Natural killer cell (primary cell): ENCODE measurements at places on chromosomes 7 and 10. TPM values are rescaled to one million over a fixed set of nuclear protein-coding genes. Genes with fewer than 3 reads are reported as not detected.

CYP2C19 gene
- not detected for total RNA-seq

HGF gene
- total RNA-seq: 0.43 TPM

GRCh38 chr7:98211676-98212531 lies 665 bp downstream of the BHLHA15 start:
- no peak for DNase-seq
- no peak overlapping the region for H3K27ac ChIP-seq
- H3K4me1 ChIP-seq: peaks cover 10% of the 10 kb centered on the region
- H3K27me3 ChIP-seq: peaks cover 6% of the 10 kb centered on the region
- peaks cover 4% of the 10 kb centered on the region for H3K36me3 ChIP-seq

DNA sequence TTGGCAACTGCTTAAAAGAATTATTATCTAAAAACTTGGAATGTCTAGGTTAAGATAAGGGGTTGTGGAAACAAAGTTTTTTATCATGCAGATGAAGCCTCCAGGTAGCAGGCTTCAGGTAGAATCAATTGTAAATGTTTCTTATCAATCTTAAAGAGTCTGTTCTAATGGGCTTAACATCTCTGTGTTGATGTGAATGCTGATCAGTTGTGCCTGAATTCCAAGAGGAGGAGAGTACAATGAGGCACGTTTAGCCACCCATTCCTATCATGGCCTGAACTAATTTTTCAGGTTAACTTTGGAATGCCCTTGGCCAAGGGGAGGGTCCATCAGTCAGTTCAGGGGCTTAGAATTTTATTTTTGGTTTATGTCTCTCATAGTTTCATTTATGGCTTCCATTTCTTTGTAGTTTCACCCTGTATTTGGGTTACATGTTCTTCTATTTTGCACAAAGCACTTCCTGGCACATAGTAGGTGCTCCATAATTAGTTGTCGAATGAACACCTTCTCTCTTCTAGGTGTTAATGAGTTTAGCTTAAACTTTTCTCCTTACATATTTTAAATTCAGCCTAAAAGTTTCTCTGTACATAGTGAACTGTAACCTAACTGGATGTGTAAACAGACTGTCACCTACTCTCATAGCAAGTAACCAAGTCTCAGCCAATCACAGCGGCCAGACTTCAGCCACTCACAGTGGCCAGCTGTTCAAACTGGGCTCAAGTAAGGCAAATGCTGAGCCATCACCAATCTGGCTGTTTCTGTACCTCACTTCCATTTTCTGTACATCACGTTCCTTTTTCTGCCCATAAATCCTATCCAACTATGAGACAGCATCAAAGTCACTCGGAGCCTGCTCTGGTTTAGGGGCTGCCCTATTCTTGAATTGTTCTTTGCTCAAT lies 34.7 kb downstream of the ALOX5 start:
- H3K27ac ChIP-seq: no peak overlapping the region
- no peaks in the 10 kb centered on the region for H3K27me3 ChIP-seq
- peaks cover 2% of the 10 kb centered on the region for H3K36me3 ChIP-seq
- no peaks in the 10 kb centered on the region for H3K4me1 ChIP-seq
- H3K4me3 ChIP-seq: no peak overlapping the region

PAPOLB gene
- total RNA-seq: 0.36 TPM

DNA sequence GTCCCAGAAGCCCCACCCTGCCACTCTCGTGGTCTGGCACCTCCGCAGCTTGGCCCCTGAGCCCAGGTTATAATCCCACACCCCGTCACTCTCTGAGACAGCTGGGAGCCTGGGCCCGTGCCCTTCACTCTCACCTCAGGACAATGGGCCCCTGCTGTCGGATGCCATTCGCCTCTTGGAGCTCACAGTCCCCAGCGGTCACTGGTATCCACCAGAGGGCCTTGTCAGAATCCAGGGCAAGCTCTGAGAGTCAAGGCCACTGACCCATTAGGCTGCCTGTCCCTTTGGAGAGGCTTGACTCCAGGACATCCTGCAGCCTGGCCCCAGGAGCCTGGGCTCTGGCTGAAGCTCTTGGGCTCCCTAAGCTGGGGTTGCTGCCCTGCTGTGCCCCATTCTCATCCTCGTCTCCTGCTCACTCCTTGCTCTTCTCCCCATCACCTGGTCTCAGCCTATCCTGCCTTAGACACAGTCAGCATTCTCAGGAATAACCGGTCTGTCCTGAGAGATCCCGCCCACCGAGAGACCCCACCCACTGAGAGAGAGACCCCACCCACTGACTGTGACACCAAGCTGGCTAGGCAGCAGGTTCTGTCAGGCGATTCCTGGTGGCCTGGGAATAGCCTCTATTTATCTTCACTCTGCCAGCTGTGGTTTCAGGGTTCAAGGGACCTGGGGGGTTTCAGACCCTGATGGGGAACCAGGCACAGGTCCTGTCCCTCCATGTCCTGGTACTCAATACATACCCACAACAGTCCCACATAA lies 27.7 kb downstream of the CPXM2 start:
- no peak for DNase-seq
- no peaks in the 10 kb centered on the region for H3K27me3 ChIP-seq
- no peak overlapping the region for H3K4me3 ChIP-seq
- no peak overlapping the region for H3K27ac ChIP-seq

IFIT2 gene
- 103 TPM for total RNA-seq

MUC3A gene
- not detected for total RNA-seq

GRCh38 chr10:75602341-75602740 lies 170.9 kb downstream of the LRMDA start:
- H3K4me3 ChIP-seq: no peak overlapping the region
- no peak for DNase-seq
- no peaks in the 10 kb centered on the region for H3K27me3 ChIP-seq
- H3K36me3 ChIP-seq: no peaks in the 10 kb centered on the region
- H3K27ac ChIP-seq: no peak overlapping the region
- no peaks in the 10 kb centered on the region for H3K4me1 ChIP-seq

HOXA5 gene
- total RNA-seq: 0.29 TPM

- H3K36me3 ChIP-seq: no peaks in the 10 kb centered on the region
- no peak for DNase-seq
- H3K4me1 ChIP-seq: no peaks in the 10 kb centered on the region
- no peak overlapping the region for H3K4me3 ChIP-seq
- no peaks in the 10 kb centered on the region for H3K27me3 ChIP-seq
Observed at GRCh38 chr7:108235451-108236061, 105.4 kb upstream of the LAMB4 start.

GRCh38 chr10:28812384-28813372 lies 135.4 kb downstream of the BAMBI start:
- H3K27me3 ChIP-seq: no peaks in the 10 kb centered on the region
- no peak overlapping the region for H3K4me3 ChIP-seq
- H3K36me3 ChIP-seq: no peaks in the 10 kb centered on the region
- no peak overlapping the region for H3K27ac ChIP-seq
- H3K4me1 ChIP-seq: no peaks in the 10 kb centered on the region

SLC39A12 gene
- not detected for total RNA-seq

DNA sequence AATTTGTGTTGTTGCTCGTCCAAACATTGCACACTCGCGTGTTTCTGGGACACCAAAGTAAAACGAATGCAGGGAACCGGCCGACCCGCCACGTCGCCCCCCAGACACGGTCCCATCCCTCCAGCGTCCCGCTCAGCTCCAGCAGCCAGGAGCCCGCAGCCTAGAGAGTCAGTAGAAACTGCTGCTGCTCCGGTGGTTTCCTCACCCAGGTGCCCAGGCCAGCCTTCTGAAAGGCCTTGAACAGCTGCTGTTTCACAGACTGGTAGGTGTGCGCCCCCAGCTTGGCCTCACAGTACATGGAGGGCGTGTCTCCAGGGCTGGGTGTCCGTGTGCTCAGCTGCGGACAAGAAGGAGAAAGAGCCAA lies 126.8 kb downstream of the WDR37 start:
- H3K27ac ChIP-seq: no peak overlapping the region
- H3K36me3 ChIP-seq: no peaks in the 10 kb centered on the region

DNA sequence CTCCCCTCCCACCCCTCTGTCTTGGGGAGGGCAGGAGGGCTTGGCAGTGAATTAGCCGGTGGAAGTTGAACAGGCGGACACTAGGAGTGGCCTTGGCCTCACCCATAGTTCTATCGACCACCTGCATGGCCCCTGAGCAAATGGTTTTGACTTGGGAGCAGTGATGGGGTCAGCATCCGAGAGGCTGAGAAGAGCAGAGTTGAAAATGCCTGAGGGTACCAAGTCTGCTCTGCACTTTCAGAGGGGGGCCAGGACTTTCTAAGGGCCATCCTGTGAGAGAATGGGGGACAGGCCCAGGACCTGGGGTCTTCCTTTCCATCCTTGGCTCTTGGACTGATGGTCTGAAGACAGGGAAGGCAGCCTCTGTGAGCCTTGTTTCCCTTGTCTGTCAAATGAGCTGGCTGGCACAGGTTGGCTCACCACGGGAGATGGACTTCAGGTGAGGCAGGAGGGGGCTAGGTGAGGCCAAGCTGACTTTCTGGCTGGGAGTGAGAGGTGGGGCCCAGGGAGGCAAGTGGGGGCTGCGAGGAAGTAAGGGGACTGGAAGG lies 29.4 kb downstream of the CDH23 start:
- no peak overlapping the region for H3K27ac ChIP-seq
- H3K4me1 ChIP-seq: no peaks in the 10 kb centered on the region
- no peaks in the 10 kb centered on the region for H3K27me3 ChIP-seq
- H3K4me3 ChIP-seq: no peak overlapping the region
- DNase-seq: no peak
- H3K36me3 ChIP-seq: no peaks in the 10 kb centered on the region

GRCh38 chr7:15783987-15784693 lies 97.7 kb upstream of the MEOX2 start:
- no peaks in the 10 kb centered on the region for H3K27me3 ChIP-seq
- no peak for DNase-seq
- no peaks in the 10 kb centered on the region for H3K36me3 ChIP-seq
- H3K4me3 ChIP-seq: no peak overlapping the region

KAT6B gene
- total RNA-seq: 117 TPM

FGL2 gene
- total RNA-seq: 38.4 TPM
